Stimulated activated CD4-positive, alpha-beta T cell treated with anti-CD3 and anti-CD28 coated beads, Interleukin-4, amount 100 ng/mL, for 24 hours (primary cell): ENCODE measurements at places on chromosomes 5 and 9.

GRCh38 chr5:44952376-44952775 is 143.6 kb downstream of the MRPS30 start:
- no peak for DNase-seq

- no peak for DNase-seq
Observed at GRCh38 chr9:126318858-126319257, 7.8 kb upstream of the MVB12B start.

GRCh38 chr5:75366787-75367186 is 29.8 kb downstream of the HMGCR start:
- DNase-seq: no peak

- DNase-seq: no peak
Observed at GRCh38 chr5:154826-155225, 36.5 kb upstream of the LRRC14B start.

DNA sequence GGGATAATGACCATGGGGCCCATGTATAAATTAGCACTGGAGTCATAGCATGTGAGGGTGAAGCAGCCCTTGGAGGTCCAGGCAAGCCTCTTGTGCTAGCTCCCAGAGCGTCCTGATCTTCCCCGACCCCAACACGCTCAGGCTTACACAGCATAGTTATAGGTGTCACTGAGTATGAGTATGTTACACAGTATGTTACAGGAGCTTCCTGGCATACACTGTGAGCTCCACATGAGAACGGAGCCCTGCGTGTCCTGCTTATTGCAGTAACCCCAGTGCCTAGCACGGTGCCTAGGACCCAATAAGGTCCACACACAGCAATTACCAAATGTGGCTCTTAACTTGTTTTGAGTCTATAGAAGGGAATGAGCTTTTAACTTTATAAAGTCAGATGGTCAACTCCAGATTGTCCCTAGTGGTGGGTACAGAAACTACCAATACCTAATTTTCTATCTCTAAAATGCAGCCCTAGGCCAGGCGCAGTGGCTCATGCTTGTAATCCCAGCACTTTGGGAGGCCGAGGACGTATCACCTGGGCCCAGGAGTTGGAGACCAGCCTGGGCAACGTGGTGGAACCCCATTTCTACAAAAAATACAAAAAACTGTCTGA is 64.1 kb downstream of the PLAC8L1 start:
- DNase-seq: no peak

GRCh38 chr5:169150108-169150507 is 150.8 kb downstream of the SLIT3 start:
- DNase-seq: no peak

DNA sequence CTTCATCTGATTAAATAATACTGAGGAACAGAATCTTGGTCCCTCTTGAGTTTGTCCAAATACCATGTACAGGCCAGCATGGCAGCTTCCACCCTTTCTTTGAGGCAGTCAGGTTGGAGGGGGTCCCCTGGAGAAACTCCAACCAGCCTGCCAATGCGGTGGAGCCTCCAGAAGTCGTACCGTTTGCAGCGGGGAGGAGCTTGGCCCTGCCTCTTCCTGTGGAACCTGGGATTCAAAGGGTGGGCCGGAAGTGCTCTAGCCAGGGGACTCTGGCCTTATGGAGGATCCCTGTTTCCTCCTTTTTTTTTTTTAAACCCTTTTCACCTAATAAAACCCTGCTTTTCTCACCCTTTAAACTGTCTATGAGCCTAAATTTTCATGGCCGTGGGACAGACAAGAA is 216.3 kb upstream of the ZNF608 start:
- DNase-seq: no peak

DNA sequence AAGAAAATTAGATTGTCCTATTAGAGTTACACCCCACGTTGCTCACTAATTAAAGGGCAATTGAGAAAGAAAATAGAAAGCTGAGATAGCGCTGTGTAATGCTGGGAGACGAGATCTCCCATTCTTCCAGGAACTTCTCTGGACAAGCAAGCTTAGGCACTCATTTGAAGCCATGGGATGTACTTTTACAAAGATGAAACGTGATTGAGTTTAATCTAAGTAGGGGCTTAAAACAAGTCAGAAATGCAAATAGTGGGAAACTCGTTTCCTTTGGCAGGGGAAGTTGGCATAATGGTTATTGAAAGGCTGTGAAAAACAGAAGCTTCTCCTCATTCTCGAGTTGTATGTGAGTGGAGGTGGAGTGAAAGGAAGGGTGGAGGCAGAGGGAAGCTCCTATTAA is 3.7 kb downstream of the PRDM6 start:
- no peak for DNase-seq

DNA sequence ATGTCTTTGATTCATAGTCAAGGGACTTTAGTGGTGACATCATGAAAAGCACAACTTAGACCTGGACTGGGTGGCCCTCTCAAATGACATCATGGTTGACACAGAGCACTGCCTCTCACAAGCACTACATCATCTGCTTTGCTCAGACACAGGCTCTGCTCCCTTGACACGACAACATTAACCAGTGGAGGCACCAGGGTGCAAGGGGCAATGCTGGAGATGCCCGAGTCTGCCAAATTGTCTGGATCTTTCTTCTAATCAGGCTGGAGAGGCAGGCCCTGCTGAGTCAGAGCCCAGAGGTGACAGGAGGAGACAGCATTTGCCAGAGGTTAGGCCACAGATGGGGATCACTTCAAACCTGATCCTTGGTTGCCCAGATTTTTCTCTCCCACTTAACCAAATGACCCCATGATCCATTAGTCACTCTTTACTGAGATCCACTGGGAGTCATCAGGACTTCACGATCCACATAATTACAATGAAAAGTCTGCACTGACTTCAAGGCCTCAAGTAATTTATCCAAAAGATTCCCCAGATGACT is 174.4 kb downstream of the SLIT3 start:
- no peak for DNase-seq
